ENCODE measurements at places on chromosomes 11 and 22.
A peak's percentile ranks its signal among the peaks of the same experiment; 100 is the strongest.

- DNase-seq: no peak
These were observed 20.0 kb downstream of the KCNJ4 start for GRCh38 chr22:38435010-38435409.

- peak; percentile 34 for DNase-seq
These were observed 1075.3 kb downstream of the TBC1D22A start for GRCh38 chr22:47837703-47838102.

DNA sequence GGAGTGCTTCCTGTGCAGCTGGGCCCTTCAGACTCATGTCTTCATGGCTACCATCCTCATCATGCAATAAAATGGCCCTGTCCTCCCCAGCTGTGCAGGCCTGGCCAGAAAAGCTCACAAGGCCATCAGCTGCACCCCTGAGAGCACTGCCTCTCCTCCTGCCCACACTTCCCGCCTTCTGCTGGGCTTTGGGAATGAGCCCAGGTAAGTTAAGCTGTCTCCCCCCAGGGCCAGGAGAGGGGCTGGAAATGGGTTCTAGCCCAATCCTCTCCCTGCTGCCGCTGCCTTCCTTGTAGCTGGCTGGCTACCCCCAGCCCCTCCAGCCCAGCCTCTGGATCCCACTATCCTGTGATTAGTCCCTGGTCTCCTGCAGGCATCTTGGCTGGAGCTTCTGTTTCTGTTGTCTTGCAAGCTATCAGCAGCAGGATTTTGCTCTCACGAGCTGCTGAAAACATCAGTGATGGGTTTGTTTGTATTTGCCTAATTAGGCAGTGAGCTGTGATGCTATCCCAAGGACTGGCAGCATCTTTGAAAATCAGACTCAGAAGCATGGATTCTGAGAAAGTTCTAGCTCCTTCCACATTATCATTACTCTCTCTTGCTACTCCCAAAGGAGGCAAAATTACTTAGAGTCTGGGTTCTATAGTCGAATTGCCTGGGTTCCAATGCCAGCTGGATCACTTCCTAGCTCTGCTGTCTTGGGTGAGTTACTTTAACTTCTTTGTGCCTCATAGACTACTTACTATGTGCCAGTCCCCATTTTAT lies 168.1 kb downstream of the ST3GAL4 start:
- no peak for DNase-seq

- DNase-seq: no peak
These were observed 15.8 kb upstream of the ZC3H12C start for GRCh38 chr11:110077346-110077745.
